ENCODE measurements at places on chromosomes 3 and 15. TPM values are rescaled to one million over a fixed set of nuclear protein-coding genes. Genes with fewer than 3 reads are reported as not detected.

The ARNT2 gene
- total RNA-seq, result 2.2 TPM

The ZDHHC23 gene
- 2.2 TPM for total RNA-seq

The TRPM1 gene
- not detected for total RNA-seq

The SHC4 gene
- 1.2 TPM for total RNA-seq

Data from SJCRH30 (cell line).